ENCODE measurements at places on chromosomes 1 and 21. TPM values are rescaled to one million over a fixed set of nuclear protein-coding genes. Genes with fewer than 3 reads are reported as not detected.

CBR3 gene
- 1.2 TPM for polyA plus RNA-seq

CD1C gene
- 0.90 TPM for polyA plus RNA-seq

LAD1 gene
- polyA plus RNA-seq: 32.8 TPM

EPHA2 gene
- 25.0 TPM for polyA plus RNA-seq

LGR6 gene
- 0.98 TPM for polyA plus RNA-seq

IKBKE gene
- polyA plus RNA-seq: 4.8 TPM

SELENBP1 gene
- polyA plus RNA-seq: 52.1 TPM

C1orf115 gene
- polyA plus RNA-seq: 24.9 TPM

CEP170 gene
- polyA plus RNA-seq: 68.7 TPM

NEXN gene
- 12.0 TPM for polyA plus RNA-seq

IFI44L gene
- 7.1 TPM for polyA plus RNA-seq

SPRR5 gene
- polyA plus RNA-seq: not detected
